ENCODE measurements at places on chromosomes 6 and 20.
A peak's percentile ranks its signal among the peaks of the same experiment; 100 is the strongest.

DNA sequence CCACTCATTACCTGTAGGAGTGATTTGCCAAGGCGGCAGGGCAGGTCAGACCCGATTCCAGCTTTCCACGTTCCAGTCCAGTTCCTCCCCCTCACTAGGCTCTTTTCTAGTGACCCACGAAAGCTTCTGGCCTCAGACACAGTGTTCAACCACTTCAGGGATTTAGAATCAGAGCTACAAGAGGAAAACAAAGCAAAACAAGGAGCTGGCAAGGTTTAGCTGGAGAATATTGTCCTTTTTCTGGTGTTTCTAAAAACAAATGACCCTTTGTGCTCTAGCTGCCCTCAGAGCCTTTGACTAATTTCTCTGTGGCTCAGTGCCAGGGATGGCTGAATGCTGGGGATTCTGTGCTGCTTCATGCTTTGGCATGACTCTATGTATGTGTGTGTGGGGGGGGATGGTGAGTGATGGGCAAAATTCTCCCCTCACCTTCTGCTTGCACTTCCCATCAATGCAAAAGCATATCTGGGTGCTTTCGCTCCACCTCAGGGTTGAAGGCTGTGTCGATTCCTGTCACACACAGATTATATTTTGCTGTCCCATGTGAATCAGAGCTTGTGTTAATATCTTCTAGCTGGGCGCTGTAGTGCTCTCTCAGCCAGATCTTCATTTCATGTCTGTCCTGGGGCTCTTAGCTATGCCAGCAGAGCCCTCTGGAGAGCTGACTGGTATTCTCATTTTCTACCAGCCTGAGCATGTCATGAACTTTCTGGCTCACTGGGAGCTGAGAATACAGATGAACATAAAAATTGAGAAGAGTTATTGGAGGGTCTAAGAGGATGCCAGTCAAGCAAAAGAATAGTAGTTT, 19.3 kb upstream of the NEDD9 start:
- no peak overlapping the region for H3K4me3 ChIP-seq
- H3K27ac ChIP-seq: no peak overlapping the region
- H3K27me3 ChIP-seq: no peaks in the 10 kb centered on the region
- H3K4me1 ChIP-seq: peaks cover 24% of the 10 kb centered on the region

- no peaks in the 10 kb centered on the region for H3K27me3 ChIP-seq
- no peak overlapping the region for H3K4me3 ChIP-seq
- DNase-seq: no peak
- H3K27ac ChIP-seq: no peak overlapping the region
- no peaks in the 10 kb centered on the region for H3K4me1 ChIP-seq
Measured at GRCh38 chr20:60057866-60058807, 99.9 kb downstream of the CDH26 start.

- H3K4me3 ChIP-seq: no peak overlapping the region
- H3K27ac ChIP-seq: no peak overlapping the region
- DNase-seq: no peak
- 0 out of 2 replicates have a peak, but pooled peaks cover 6% of the 10 kb centered on the region for H3K4me1 ChIP-seq
- no peaks in the 10 kb centered on the region for H3K36me3 ChIP-seq
Measured at GRCh38 chr20:1876975-1877608, 18.1 kb upstream of the SIRPA start.

- peak overlapping the region; percentile 60 for H3K27ac ChIP-seq
- peaks cover 31% of the 10 kb centered on the region for H3K4me1 ChIP-seq
- H3K27me3 ChIP-seq: no peaks in the 10 kb centered on the region
- peak overlapping the region; percentile 69 for H3K4me3 ChIP-seq
- H3K36me3 ChIP-seq: no peaks in the 10 kb centered on the region
Measured at GRCh38 chr6:26553264-26553634, 15.1 kb downstream of the HMGN4 start.

DNA sequence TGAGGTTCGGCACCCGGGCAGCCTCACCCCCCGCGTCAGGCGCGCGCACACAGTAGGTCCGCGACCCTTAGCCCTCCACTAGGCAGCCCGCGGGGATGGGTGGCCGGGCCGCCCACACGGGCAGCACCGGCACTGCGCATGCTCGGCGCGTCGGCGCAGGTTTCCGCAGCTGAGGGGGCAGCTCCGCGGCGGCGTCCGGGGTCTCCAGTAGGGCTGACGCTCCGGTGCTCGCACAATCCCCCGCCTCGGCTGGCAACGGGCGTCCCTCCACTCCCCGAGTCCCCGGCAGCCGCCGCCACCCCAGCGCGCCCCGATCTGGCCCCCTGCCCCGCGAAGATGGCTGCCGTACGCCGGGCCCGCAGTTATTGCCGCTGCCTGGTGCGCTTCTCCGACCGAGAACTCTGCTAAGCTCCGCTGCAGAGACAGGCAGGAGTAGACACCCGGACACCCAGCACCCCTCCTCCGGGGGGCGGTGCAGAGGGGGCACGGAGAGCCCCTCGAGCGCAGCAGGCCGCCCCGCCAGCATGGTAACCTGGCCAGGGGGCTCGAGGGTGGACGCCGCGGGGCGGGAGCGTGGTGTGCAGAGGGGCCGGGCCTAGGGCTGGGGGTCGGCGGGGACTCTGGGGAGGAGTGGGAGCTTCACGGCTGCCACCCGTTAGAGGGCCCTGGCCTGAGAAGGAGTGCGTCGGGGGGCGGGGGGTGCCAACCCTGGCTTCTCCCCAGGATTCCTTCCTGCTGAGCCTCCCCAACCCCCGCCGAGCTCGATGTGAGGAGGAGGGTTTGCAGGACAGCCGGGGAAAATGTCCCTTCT, at the start of gene FBXO9:
Gene FBXO9 (plus strand): TSS at position 139 of the 811 bp plus-strand sequence. CDS start 386 bp downstream, at position 525.
- peak; percentile 62 for DNase-seq
- peaks cover 39% of the 10 kb centered on the region for H3K4me1 ChIP-seq
- no peaks in the 10 kb centered on the region for H3K36me3 ChIP-seq
- peak within 1 kb of the TSS; percentile 78 for H3K4me3 ChIP-seq
- 0 out of 2 replicates have a peak within 1 kb of the TSS, but pooled peaks have one; percentile 7 for H3K27ac ChIP-seq

GRCh38 chr6:154491567-154492470, 18.7 kb downstream of the CNKSR3 start:
- no peak overlapping the region for H3K27ac ChIP-seq
- no peaks in the 10 kb centered on the region for H3K27me3 ChIP-seq
- no peaks in the 10 kb centered on the region for H3K36me3 ChIP-seq
- no peaks in the 10 kb centered on the region for H3K4me1 ChIP-seq
- no peak overlapping the region for H3K4me3 ChIP-seq

DNA sequence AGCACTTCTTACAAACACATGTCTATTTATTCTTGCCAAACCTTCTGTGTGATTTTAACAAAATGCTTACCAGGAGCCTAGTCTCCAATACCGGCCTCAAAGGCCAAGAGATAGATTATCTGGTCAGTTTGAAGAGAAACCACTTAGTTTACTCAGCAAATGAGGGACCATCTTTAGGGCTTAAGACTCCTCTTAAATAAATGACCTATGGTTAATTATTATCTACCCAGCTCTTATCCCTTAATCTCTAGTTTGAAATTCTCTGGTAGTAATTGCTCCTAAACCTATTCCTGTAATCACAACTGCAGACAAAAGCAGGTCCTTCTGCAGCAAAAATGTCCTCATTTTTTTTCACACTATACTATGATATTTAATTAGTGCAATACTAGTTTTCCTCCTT, 301.8 kb downstream of the KIF16B start:
- no peak overlapping the region for H3K4me3 ChIP-seq
- H3K27ac ChIP-seq: no peak overlapping the region
- DNase-seq: no peak
- no peaks in the 10 kb centered on the region for H3K27me3 ChIP-seq
- no peaks in the 10 kb centered on the region for H3K4me1 ChIP-seq
